ENCODE measurements at places on chromosomes 4 and X.

DNA sequence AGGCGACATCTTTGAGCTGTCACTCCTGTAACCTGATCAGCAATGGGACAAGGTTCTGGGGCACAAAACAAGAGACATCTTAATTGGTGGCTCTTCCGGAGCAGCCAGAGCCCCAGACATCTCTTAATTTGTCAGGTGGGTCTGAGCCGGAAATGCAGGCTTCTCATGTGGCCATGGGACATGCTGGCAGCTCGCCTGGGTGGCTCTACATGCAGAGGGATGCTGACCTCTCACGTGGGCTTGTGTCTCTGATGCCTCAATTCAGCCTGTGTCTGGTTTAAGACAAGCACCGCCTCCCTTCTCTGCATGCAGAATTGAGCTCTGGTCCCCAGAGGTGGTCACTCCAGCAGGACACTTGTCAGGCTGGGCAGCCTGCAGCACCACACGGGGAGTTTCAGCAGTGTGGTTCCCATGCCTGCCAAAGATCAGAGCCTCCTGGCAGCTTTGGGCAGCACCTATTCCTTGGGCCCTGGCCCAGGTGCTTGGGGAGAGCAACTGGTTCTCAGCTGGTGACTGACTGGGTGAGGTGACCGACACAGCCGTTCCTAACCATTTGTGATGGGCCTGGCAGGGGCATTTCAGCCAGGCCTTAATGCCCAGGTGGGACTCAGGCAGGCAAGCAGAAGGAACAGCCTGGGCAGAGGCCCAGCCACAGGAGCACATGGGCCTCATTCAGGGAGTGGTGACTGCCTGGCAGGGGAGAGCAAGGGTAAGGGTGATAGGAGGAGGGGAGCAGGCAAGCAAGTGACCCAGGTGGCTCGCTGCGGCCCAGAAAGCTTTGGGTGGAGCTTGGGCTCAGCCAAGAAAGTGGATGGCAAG is 53.4 kb downstream of the HMX1 start:
- DNase-seq: no peak

GRCh38 chr4:143403553-143403820 is 66.8 kb downstream of the GAB1 start:
- DNase-seq: no peak

- no peak for DNase-seq
Measured at GRCh38 chrX:10851809-10852208, 231.4 kb upstream of the MID1 start.

- DNase-seq: no peak
Measured at GRCh38 chr4:10811991-10812390, 127.4 kb upstream of the CLNK start.

- DNase-seq: no peak
Measured at GRCh38 chr4:147288512-147288911, 192.4 kb upstream of the EDNRA start.

DNA sequence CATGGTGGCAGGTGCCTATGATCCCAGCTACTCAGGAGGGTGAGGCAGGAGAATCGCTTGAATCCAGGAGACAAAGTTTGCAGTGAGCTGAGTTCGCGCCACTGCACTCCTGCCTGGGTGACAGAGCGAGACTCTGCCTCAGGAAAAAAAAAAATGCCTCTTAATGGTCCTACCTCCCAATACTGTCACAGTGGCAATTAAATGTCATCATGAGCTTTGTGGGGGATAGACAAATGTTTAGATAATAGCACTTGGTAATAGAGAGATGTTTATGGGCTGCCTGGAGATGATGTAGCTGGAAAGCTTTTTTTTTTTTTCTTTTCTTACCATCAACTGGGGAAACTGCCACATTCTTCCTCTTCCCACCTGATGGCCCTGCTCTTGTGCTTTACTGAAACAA is 33.0 kb downstream of the GRK4 start:
- no peak for DNase-seq
